ENCODE measurements at places on chromosomes 7 and 10.

- no peak for DNase-seq
Measured at GRCh38 chr10:89242840-89243568, 8.6 kb downstream of the LIPA start.

DNA sequence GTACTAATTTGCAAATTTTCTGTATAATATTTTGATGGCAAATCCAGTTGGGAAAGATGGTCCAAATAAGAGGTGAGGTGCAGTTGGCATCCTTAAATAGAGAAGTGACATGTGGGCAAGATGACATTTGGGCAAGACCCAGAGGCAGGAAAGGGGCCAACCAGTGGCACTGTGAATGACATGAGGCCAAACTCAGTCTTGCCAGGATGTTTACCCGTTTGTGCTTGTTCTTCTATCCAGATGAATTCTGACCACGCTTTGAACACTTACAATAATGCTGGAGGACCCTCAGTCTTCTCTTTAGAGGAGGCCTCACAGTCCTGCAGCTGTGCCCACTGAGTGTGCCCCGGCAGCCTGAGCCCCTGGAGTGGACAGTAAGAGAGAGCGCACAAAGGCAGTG lies 45.1 kb downstream of the KCNMA1 start:
- no peak for DNase-seq

DNA sequence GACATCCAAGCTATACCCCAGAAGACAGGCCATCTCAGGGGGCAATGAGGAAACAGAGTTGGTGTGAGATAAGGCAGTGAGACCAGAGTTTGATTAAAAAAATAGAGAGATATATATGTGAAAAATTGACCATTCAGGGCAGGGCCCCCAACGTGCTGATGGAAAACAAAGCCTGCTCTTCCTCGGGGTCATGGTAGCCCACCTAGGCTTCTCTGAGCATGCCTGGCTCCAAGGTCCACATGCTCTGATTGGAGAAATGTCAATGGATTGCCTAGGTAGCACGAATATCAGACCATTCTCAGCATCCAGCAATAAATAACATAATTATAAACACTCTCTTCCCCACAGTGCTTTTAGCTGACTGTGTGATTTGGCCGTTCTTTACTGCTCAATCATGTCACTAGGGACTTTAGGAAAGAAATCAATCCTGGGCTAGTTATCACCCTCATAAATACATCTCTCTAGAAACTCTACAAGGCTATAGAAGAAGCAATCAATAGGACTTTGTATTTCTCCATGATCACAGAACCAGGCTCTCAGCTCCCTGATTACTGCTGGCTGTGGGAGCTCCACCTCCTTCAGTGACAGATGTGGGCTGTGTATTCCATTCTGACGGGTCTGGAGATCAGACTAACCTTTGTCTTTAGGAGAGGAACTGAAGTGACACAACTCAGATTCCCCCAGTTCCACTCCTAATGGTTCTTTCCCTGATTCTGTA lies 766.4 kb downstream of the GRID1 start:
- DNase-seq: no peak

DNA sequence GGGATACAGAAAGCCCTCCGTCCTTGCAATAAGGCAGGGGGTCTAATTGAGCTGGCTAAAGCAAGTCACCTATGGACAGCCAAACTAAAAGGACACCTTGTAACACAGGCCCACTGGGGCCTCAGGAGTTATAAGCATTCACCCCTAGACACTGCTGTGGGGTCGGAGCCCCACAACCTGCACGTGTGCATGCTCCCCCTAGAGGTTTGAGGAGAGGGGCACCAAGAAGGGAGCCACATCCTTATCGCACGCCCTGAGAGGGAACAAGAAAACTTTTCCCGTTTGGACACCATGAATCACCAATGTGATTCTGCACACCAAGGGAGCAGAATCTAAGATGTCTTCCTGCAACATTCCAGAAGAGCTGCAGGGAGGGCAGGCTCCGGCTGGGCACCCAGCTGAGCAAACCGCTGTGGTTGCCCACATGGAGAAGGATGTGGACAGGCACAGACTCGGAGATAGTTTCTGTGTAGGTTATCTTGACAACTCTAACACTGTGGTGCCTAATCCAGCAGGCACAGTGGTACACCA lies 17.7 kb upstream of the TARP start:
- no peak for DNase-seq

- DNase-seq: no peak
Measured at GRCh38 chr10:22159180-22159579, 58.6 kb downstream of the EBLN1 start.

DNA sequence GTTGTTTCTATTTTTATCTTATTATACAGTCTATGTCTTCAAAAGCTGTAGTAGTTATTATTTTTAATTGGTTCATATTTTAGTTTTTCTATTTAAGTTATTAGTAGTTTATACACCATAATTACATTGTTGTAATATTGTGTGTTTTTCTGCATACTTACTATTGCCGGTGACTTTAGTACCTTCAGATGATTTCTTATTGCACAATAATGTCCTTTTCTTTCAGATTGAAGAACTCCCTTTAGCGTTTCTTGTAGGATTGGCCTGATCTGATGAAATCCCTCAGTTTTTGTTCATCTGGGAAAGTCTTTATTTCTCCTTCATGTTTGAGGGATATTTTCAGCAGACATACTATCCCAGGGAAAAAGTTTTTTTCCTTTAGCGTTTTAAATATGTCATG lies 74.3 kb upstream of the CREB5 start:
- no peak for DNase-seq

GRCh38 chr7:44212581-44213184 lies 11.9 kb downstream of the YKT6 start:
- DNase-seq: no peak

- no peak for DNase-seq
Measured at GRCh38 chr10:79182781-79183467, 114.2 kb downstream of the ZMIZ1 start.

- DNase-seq: no peak
Measured at GRCh38 chr10:49382826-49383225, 13.1 kb downstream of the DRGX start.

DNA sequence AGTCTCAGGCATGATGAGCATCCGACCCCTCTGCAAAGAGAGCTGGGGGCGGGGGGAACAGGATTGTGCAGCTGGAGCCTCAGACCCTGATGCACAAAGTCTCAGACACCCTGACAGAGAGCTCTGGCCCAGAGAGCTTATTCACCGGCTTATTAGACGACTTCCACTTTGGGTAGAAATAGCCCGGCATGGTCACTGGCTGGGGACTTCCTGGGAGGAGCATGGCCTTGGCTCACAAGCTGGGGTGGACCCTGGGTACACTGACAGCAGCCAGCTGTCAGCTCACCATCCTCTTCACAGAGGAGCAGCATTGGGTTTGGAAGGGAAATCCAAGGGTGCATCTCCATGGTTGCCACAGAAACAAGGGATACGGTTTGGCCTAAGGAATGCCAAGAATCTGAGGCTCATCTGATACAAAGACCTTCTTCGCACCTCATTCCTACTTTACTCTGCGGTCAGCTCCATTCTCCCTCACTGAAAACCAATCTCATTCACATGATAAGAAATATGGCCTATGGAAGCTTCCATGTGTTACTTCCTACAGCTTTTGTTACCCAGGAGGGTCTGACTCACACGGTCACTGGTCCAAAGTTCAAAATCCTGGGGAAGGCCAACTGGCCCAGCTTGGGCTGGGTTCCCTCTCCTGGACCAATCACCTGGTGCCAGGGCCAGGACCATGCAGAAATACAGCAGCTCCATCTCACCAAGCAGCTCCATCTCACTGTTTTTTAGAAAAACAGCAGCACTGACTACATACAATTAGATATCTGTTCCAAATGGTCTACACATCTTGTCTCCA lies 25.1 kb downstream of the ZNF467 start:
- no peak for DNase-seq

DNA sequence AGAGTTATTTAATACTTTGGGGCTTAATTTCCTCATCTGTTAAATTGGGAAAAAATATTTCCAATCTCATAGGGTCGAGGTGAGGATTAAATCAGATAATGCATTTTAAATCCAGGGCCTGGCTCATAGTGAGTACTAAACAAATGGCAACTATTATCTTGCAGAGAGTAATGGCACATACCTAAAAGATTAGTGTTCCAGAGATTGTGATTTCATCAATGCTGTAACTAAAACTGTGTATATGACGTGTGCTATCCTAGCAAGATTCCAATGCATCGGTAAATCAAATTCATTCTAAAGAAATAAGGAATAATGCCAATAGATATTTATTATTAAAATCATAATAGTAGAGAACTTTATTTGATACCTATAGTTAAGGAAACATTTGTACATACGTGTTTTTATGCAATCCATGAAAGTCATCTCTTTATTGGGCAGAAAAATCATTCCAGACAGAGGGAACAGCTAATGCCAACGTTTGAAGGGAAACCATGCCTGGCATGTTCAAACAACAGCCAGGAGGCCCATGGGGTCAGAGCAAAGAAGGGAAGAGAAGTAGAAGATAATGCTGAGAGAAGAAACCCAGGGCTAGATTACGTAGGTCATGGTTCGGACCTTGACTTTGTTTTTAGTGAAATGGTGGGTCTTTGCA lies 174.8 kb upstream of the AGR3 start:
- no peak for DNase-seq

DNA sequence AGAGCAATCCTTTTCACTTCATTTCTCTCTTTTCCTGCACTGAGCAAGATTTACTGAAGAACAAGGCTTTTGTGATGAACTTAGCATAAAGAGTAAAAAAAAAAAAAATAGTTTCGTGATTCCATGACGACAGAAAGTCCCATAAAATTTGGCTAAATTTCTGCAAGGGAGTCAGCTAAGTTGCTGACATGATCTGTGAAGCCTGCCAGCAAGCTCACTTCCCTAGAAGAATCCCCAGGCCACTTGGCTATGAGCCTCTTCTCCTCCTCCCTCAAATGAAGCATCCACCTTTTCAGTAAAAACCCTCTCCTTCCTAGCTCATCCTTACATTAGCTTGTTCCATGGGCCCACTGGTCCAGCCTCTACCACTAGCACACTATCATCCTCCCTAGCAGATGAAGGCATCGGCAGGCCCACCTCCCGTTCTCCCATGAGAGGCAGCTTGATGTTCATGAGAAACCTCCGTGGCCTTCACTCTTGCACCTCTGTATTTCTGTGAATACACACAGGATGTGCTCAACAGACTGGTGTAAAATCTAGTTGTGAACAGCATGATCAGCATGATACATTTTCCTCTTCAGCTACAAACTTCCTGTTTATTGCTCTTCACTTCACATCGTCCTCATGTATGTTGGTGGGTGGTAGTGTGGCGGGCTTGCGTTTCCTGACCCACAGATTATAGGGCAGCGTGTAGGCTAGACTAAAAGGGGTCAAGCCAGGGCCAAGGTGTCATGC lies 30.9 kb downstream of the GIMAP8 start:
- DNase-seq: peak; percentile 48

GRCh38 chr7:5193880-5194279 lies 3.8 kb downstream of the WIPI2 start:
- no peak for DNase-seq

DNA sequence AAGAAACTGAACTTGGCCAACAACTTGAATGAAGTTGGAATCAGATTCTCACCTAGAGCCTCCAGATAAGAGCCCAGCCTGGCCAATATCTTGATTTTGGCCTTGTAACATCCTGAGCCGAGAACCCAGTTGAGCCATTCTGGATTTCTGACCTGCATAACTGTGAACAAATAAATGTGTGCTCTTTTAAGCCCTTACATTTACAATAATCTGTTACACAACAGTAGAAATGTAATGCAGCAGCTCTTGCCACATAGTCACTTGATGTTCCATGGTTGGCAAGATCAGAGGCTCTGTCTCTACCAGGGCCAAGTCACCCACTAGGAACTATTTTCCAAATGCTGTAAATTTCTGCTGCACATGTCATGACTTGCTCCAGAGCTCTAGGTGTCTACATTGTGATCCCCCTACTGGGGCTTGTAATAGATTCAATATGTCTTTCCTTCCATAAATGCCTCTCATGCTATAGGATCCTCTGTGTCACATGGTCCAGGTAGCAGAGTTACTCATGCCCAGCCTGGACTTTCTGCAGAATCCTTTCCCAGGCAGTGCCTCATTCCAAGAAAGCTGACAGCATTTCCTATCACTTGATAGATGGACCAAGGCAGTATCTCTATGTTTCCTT lies 11.4 kb upstream of the RBM20 start:
- DNase-seq: no peak

DNA sequence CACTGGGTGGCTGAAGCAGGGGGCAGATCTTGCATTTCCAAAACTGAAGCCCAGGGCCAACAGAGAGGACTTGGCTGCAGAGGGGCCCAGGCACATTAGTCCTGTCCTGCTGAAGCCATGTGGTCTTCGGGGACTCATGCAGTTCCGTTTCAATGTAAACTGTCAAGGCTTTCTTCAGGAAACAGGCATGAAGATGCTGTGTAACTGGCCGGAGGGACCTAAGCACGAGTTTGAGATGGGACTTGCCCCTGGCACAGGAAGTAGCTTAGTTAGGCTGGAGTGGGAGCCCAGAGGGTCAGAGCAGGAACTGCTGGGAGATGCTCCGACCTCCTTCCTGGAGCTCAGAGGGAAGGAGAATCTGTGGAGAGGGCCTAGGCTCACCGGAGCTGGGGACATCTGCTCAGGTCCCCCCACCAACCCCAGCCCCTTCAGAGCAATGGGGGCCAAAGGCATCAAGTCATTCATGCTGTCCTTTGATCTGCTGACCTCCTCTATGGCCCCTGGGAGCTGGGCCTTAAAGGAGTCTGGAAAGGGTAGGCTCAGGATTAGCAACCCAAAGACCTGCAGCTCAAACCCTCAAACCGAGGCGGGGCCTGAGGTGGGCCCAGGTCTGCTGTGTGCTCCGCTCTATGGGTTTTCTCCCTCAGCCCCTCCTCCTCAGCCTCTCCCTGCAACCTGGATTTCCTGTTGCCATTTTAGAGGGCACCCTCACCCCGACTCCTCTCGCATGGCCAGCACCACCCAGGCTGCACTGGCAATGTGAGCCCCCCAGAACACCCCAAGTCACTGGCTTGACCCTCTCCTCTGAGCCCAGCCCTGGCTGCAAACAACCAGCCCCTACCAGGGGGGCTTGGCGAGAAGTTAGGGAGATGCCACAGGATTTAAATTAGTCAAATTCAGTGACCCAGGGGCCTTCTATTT lies 4.4 kb upstream of the MNX1 start:
- no peak for DNase-seq

- no peak for DNase-seq
Measured at GRCh38 chr10:117677239-117677638, 134.7 kb downstream of the EMX2 start.

- DNase-seq: no peak
Measured at GRCh38 chr10:60714233-60714632, 64.0 kb upstream of the CDK1 start.

- no peak for DNase-seq
Measured at GRCh38 chr10:112958275-112958995, 8.4 kb downstream of the TCF7L2 start.

DNA sequence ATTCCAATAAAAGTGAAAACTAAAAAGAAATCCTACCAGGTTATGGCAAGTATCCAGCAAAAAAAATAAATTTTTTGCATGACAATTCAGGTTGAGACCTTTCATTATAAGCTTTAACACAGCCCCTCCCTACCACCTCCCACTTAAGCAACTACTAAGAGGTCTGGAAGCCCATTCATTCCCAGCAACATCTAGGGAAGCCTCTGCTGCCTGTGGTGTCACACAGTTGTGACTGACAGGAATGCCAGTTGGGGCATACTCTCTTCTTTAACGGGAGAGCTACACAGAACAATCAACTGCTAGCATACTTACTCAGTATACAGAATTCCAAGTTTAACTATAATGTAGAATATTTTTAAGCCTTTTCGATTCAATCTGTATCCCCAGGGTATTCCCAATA lies 27.8 kb downstream of the ABI1 start:
- DNase-seq: no peak

- DNase-seq: no peak
Measured at GRCh38 chr7:144529269-144529926, 125.9 kb upstream of the NOBOX start.
